ENCODE measurements at places on chromosomes 5 and 9.

- DNase-seq: no peak
Measured at GRCh38 chr9:131731237-131731636, 8.6 kb downstream of the RAPGEF1 start.

DNA sequence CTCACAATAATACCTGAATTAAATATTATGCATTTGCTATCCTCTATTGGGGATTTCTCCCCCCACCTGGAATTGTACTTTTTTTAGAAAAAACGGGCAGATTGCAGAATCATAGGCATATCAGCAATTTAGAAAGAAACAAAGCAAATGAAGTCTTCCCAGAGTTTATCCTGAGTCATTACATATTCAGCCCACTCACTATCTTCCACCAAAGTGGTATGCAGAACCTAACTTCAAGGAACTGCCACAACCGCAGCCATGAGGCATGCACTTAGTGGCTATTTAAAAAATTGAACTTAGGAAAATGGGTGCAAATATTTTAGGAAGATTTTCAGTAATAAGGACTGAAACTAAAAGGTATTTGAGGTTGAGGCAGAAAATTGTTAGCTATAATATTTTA lies 48.6 kb downstream of the UBAP1 start:
- no peak for DNase-seq

- no peak for DNase-seq
Measured at GRCh38 chr9:84254972-84255371, 85.6 kb downstream of the SLC28A3 start.

DNA sequence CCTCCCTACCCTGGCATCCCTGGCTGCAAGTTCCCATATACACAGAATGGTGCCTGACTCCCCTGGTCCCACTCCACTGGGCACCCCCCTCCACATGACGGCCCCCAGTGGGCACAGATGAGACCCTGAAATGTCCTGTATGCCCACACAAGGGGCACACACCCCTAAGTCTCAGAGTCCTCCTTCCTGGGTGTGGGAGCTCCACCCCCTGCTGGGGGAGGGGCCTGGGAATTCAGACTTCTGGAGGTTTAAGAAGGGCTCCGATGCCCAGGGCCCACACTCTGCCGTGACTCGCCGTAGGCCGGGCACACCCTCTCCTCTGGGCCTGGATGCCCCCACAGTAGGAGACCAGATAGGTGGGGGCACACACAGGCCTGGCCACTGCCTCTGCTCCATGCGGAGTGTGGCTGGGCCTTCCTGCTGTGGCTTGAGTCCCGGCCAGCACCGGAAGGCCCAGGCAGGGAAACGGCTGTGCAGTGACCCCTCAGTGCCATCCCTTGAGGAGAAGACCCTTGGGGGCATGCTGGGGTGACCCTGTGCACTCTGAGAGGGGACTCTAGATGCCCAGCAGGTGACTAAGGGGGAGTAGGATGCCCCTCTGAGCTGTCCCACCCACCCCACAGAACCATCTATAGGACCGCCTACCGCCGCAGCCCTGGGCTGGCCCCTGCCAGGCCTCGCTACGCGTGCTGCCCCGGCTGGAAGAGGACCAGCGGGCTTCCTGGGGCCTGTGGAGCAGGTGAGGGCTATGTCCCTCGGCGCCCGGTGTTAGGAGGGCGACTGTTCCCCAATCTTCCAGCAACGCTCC lies 6.5 kb downstream of the EGFL7 start:
- no peak for DNase-seq

GRCh38 chr9:123373946-123374345 lies 17.9 kb downstream of the CRB2 start:
- no peak for DNase-seq

- DNase-seq: no peak
Measured at GRCh38 chr5:142925795-142926194, 155.6 kb downstream of the ARHGAP26 start.
